ENCODE measurements at places on chromosomes 5 and 9.
A peak's percentile ranks its signal among the peaks of the same experiment; 100 is the strongest.

DNA sequence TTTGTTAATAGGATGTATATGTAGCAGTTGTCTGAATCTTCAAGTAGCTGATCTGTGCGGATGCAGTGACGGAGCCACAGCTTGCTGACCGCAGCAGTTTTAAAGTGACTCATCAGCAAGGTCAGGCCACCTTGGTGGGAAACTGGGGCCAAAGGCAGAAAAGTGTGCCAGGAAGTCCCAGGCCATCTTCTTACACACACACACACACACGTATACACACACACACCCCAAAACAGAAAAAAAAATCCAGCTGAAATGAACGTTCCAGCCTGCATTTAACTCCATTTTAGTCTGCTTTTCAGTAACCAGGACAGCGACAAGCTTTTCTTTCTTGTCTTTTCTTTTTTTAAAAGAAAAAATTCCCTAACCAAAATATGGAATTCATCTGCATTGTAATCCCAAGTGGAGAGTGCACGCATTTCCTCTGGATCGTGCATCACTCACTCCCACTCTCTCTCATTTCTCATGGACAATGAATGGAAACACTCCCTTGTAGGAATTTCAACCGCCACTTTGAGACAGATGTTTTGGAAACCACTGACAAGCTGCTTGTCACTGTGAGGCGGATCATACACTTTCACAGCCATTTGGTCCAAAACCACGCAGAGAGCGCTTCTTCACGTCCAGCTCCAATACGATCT lies 103.9 kb downstream of the LHFPL2 start:
- no peak for DNase-seq

GRCh38 chr5:18078157-18078556 lies 443.9 kb downstream of the TAF11L14 start:
- no peak for DNase-seq

- DNase-seq, result no peak
These were observed 8.5 kb downstream of the BAAT start for GRCh38 chr9:101376111-101376848.

DNA sequence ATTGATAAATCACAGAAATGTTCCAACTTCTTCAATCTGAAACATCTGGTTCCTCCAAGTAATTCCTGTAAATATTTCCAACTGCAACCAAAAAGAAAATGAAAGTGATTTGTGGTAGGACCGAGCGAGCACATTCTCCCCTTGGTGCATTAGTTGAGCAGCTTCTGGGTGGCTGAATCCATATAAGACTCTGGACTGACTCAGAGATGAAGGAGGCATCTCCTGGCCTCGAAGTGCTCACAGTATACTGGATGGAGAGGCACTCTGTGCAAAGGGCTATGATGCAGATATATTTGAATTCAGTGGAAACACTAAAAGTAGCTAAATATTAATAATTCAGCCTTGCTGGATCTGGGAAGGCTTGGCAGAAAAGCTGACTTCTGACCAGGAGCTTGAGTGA lies 265.0 kb downstream of the MARCHF11 start:
- no peak for DNase-seq

DNA sequence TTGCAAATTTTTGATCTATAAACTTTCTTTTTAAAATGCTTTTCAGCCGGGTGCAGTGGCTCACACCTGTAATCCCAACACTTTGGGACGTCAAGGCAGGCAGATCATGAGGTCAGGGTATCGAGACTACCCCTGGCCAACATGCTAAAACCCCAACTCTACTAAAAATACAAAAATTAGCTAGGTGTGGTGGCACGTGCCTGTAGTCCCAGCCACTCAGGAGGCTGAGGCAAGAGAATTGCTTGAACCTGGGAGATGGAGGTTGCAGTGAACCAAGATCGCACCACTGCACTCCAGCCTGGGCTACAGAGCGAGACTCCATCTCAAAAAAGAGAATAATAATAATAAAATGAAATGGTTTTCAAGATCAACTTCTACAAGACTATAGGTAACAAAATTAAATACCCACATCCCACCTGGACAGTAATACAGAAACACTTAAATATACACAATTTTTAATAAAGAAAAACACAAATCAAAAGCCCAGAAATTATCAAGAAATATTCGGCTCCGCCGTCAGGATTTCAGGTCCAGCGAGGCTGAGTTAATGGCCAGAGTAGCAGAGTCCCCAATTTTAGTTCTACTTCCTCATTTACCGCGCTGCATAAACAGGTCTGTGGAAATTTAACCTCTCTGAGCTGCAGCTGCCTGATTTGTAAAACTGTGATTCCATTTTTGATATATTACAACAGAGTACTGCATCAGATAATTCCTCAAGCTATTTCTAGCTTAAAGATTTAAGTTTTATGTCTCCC lies 4.0 kb downstream of the TUT7 start:
- no peak for DNase-seq

GRCh38 chr9:21015129-21015815 lies 16.2 kb downstream of the HACD4 start:
- no peak for DNase-seq

- DNase-seq, result no peak
These were observed 247.2 kb downstream of the FSTL4 start for GRCh38 chr5:133364936-133365707.

GRCh38 chr5:179986328-179986727 lies 78.6 kb upstream of the TBC1D9B start:
- no peak for DNase-seq

DNA sequence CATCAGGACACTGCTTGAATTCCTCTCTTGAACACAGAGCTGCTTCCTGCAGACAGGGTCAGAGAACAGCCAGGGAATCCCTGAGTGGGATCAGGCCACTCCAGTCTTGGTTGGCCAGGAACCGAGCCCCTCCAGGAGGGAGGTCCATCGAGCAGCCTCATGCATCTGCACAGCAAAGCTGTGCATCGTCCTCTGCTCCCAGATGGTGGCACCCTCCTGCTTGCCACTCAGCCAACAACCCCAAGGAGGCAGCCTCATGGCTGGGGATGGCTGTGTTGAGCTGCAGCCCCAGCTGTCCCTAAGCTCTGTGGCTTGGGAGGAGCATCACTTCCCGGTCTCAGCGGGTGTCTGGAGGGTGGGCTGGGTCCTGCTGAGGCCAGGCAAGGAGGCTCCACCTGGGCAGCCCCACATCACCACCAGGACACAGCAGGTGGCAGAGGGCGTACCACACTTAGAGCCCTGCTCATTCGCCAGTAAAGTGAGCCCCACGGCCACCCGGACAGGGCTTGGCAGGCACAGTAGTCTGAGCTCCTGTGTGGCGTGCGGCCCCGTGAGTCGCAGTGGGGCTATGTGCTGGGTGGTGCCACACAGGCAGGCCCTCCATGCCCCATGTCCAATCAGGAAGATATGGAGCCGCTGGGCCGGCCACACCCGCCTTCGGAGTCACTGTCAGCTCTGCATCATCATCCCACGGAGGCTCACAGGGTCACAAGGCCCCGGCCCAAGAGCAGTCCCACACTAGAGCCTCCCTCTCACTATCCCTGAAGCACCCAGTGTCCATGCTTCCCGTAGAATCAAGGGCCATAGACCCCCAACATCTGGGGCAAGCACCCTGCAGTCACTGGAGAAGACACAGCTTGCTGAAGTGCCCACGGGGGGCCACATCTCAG lies 11.9 kb downstream of the LPCAT1 start:
- DNase-seq, result peak; percentile 66

GRCh38 chr5:170746075-170746960 lies 37.2 kb upstream of the GABRP start:
- no peak for DNase-seq

GRCh38 chr9:86614871-86615849 lies 260.9 kb upstream of the TUT7 start:
- DNase-seq, result peak; percentile 14

- peak; percentile 36 for DNase-seq
These were observed 42.3 kb upstream of the MUSK start for GRCh38 chr9:110626101-110626829.

DNA sequence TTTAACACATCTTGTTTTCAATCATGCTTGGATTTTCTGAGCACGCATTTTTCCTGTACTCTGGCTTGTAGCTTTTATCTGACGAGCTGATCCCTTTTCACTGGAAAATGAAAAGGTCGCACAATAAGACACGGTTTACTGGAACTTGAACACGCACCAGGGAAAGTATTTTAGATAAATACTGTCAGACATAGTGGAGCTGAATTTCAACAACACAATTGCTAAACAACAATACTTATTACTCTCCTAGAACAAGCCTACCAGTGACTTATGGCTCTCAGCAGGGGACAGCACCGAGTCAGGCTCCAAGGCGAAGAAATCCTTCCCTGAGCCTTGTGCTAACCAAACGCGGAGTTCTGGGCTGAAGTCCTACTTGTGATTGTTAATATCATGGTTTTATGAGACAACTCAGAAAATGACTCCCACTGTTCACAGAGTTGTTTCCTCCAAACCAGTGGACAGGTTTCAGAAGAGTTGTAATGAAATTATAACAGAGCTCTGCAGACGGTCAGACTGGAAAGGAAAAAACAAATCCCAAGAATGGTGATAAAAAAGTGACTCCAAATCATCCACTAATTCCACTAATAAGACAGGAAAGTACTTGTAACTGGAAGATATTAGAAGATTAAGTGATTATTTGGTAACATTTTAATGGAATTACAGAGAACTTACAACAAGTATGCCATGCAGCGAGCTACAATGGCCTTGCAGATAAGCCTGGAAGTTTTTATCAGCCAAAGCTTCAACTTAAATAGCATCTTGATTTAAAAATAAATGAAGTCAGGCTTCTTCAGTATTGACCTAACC lies 359.6 kb downstream of the EBF1 start:
- DNase-seq, result no peak

GRCh38 chr5:5473226-5473625 lies 50.7 kb downstream of the ICE1 start:
- DNase-seq, result no peak

DNA sequence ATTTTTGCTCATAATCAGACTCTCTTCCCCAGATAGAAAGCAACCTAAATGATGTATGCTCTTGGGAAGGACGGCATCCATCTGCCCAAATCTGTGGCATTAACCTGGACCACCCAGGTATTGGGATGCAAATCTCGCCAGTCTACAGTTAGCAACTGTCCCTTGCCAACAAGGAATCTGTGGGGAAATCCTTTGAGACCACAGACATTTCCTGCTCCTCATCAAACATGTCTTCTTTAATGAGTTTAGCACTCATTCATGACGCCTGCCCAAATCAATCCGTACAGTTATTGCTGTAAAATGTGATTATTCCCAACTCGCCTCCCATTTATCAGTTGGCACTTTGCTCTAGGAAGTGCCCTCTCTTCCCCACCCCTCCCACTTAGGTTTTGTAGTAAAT lies 7.8 kb downstream of the ROR2 start:
- DNase-seq, result no peak

DNA sequence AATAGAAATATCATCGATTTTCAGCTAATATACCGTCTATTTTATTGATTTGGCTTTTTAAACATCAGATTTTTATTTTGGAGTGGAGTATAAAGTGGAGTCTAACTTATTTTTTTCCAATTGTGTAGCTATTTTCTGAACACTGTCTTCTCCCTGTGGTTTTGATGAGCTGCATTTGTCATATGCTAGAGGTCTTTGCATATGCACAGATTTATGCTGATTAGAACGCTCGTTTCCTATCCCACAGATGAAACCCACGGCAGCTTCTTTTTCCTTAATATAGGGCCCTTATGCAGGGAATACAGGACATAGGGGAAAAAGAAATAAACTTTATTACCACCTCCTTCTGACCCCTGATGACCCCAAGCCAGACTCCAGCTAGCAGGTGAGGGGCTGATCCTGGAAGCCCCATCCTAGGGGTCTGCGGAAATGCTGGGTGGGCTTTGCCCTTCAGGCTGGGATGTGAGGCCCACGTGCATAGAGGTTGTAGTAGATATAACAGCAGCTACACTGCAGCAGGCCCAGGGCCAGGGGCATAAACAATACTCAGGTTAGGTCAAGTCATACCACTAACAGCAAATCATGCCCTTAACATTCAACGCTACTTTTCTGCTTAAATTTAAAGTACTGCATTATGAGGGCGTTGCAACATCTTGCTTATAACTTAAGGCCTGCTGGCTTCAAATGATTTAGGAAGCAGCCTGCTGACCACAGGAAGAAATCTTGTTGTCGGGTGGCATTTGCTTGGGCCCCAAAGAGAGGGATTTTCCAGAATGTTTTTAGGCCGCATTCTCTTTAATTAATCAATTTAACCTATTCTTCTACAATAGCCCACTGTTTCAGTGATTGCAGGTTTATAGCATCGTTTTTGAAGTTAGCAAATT lies 28.5 kb downstream of the MVB12B start:
- DNase-seq, result no peak

GRCh38 chr5:14662721-14663260 lies 1.7 kb upstream of the OTULIN start:
- DNase-seq, result no peak

GRCh38 chr5:162067162-162067561 lies 411 bp upstream of the GABRG2 start:
- DNase-seq, result no peak

DNA sequence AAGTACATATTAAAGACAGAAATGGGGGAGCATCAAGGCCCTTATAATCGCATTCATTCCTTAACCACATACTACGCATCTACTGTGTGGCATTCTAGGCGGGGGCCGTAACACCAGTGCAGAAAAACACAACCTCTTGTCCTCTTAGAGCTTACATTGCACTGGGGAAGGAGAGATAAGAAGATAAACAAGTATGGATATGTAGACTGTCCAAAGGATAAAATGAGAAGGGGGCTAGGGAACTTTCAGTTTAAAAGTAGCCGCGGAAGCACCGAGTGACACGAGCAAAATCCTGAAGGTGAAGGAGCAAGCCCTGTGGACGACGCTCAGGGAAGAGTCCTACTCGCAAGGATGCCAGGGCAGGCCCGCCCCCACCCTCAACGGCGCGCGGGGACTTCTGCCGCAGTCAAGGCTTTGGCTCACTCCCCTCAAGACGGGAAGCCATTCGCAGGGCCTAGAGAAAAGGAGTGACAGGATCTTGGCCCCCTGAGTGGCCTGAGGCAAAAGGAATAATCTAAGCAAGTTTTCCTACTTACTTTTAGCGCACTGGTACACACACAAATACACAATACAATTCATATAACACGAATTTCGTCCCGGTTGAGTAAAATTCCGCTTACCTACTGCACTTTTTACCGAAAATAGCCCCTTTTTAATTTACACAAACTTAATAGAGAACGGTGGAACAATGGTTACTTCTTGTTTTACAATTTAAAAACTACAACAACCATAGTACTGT lies 1.3 kb upstream of the NIPBL start:
- peak; percentile 58 for DNase-seq

DNA sequence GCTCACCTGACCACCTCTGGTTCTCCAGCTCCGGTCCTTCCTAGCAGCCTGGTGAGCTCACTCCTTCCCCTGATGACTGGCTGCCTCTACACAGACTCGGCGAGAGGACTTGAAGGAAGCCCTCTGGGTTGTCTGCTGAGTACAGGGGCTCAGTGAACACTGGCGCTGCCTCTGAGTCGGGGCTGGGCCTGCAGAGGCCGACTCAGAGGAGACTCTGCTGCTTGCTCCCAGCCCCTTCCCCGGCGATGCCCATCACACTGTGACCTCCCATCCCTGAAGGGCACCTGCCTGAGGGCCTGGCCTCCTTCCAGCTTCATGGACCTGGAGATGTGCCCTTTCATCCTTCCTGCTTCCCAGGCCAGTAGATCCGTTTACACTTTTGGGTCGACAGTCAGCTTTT lies 22.0 kb downstream of the CRB2 start:
- peak; percentile 20 for DNase-seq

- no peak for DNase-seq
These were observed 40.2 kb upstream of the LPAR1 start for GRCh38 chr9:111078391-111079038.

GRCh38 chr5:39340506-39340905 lies 23.8 kb downstream of the C9 start:
- no peak for DNase-seq

All from Caki2 (cell line).